ENCODE measurements at places on chromosomes 4 and X.

DNA sequence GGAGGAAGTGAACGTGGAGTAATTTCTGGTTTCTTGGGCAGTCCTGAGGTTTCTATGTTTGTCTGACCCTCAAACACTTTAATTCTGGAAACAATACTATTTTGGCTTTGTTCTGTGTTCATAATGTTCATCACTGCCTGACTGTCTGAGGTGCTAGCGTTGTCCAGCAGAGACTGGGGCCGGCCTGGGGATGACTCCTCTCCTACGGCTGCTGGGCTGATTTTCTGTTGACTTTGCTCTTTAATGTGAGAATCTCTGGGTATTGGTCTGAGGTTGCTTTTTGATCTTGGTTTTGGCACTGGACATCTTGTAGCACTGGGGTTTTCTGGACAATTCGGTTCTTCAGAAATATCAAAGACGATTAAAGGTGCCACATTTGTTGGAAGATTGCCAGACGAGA, 75.8 kb downstream of the RPS3A start:
- DNase-seq = no peak

DNA sequence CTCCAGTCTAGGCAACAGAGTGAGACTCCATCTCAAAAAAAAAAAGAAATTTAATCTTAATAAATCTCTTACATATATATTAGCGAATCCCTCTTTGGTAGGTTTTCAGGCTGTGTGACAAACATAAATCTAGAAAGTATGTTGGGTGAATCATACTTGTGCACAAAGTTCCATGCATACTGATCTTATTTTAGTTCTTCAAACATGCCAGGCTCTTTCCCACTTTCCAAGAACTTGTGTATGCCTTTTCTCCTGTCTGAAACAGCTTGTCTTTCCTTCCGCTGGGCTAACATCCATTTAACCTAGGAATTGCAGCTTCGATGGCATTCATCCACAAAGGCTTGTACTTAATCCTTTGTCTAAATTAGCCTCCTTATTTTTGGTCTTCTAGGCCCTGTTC, 156.6 kb upstream of the CASK start:
- no peak for DNase-seq

DNA sequence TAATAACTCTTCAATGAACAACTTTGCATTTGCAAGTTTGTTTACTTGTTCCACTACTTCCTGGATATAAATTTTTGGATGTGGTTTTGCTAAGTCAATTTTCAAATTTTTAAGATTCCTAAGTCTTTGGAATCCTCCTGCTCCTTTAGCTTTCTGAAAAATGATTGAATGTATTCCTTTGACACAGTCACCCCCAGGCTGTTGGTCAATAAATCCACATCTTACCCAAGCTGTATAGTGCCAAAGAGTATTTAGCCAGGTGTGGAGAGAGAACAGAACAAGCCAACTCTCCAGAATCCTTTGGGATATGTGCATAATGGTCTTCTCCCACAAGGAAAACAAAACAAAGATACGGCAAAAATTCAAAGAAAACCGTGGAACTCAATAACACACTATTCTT, 56.9 kb upstream of the INTU start:
- peak; percentile 11 for DNase-seq

GRCh38 chr4:61245069-61245714, 45.1 kb downstream of the ADGRL3 start:
- no peak for DNase-seq

- no peak for DNase-seq
Observed at GRCh38 chr4:88006956-88007303, 505 bp upstream of the PKD2 start.

Data from SJSA1 (cell line).